ENCODE measurements at places on chromosomes 5 and 9.

GRCh38 chr9:94498801-94499453, 56.0 kb upstream of the PCAT7 start:
- DNase-seq, result no peak

DNA sequence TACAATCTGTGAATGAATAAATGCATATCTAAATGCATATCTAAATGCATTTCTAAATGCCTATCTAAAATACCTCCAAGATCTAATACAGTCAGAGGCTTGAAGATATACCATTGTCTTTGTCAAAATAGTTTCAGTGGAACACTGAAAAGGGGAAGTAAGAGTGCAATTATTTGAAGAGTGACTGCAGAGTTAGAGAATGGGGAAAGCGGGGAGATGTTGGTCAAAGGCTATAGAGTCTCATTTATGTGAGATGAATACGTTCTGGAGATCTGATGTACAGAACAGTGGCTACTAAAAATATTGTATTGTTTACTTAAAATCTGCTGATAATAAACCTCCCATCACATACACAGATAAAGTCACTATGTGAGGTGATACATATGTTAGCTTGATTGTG, 1126.2 kb upstream of the CDH9 start:
- DNase-seq, result no peak

- DNase-seq, result no peak
Measured at GRCh38 chr5:171720086-171720485, 65.5 kb upstream of the SMIM23 start.

GRCh38 chr5:148532969-148533670, 121.2 kb downstream of the HTR4 start:
- DNase-seq, result no peak

Measured in activated CD8-positive, alpha-beta memory T cell treated with anti-CD3 and anti-CD28 coated beads for 4 hours (primary cell).